ENCODE measurements at places on chromosomes 1 and 21.
A peak's percentile ranks its signal among the peaks of the same experiment; 100 is the strongest.

GRCh38 chr1:178632653-178633052 lies 92.4 kb upstream of the RALGPS2 start:
- DNase-seq: no peak

- peak; percentile 64 for DNase-seq
Observed at GRCh38 chr1:44707959-44708831, 22.8 kb downstream of the RNU5D-1 start.

DNA sequence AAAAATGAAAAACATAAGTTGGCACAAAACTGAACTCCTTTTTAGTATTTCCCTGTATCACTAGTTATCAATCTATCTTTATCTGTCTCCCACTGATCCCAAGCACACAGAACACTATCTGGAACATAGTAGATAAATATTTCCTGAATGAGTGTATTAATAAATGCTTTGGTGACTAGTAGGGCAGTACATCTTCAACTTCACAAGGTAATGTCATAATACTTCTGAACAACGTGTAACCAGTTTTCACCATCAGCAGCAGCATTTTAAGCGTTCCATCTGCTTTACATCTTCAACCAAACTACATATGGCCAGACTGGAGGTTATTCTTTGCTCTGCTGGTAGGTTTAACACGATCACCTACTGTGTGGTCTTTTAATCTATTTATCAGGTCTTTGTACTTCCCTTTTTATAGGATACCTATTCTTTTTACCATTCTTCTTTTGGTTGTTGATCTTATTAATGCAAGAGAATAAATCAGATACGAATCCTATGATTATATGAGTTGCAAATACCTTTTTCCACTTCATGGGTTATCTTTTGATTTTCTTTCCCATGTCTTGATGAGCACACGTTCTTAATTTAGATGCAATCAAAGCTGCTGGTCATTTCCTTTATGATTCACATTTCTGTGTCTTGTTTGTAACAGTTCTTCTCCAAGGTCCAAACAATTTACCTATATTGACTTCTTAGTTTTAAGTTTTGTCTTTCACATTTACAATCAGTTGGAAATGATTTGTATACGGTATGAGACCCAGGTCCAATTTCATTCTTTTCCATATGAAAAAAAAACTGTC lies 16.3 kb downstream of the GPBP1L1 start:
- no peak for DNase-seq

DNA sequence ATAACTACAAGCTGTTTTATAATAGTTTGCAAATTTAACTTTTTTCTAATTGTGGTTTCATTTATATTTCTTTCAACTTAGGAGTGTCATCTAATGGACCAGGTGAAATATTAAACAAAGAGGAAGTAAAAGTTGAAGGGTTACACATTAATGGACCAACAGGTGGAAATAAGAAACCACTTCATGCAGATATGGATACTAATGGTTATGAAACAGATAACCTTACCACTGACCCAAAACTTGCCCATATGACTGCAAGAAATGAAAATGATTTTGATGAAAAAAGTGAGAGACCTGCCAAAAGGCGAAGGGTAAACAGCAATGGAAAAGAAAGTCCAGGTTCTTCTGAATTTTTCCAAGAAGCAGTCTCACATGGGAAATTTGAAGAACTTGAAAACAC lies 59.7 kb downstream of the MIER1 start:
- DNase-seq: no peak

DNA sequence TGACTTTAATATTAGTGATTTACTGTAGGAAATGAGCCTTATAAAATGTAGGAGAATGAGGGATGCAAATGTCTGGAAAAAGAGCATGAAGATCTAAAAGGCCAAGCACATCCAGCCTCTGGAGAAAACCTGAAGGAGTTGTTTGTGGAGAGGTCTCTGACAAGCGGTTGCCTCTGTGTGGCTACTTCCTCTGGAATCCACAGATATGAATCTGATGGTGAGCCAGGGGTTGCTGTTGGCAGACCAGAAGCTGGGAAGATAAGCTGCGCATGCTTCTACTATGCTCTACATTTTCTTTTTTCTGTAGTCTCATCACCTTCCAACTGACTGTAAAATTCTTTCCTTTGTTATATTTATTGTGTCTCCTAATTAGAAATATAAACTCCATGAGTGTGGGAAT lies 248.6 kb downstream of the OLFM3 start:
- no peak for DNase-seq

GRCh38 chr1:228315945-228316588 lies 90.6 kb downstream of the TRIM11 start:
- no peak for DNase-seq

DNA sequence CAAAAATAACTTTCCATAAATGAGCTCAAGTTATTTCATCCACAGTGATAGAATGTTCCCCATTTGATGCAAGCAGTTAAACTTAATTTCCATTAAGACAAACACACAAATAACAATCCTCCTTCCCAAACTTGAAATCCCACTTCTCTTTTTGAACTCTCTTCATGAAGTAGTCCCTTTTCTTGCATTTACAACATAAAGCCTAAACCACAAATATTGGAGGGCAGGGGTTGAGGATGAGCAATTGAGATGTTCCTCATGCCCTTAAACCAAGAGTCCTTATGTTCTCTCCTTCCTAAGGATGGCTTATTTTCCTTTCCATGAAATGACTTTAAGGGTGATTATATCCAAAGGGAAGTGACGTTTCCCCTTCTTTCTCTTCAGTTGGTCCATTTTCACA lies 228.8 kb downstream of the DISC1 start:
- DNase-seq: no peak

DNA sequence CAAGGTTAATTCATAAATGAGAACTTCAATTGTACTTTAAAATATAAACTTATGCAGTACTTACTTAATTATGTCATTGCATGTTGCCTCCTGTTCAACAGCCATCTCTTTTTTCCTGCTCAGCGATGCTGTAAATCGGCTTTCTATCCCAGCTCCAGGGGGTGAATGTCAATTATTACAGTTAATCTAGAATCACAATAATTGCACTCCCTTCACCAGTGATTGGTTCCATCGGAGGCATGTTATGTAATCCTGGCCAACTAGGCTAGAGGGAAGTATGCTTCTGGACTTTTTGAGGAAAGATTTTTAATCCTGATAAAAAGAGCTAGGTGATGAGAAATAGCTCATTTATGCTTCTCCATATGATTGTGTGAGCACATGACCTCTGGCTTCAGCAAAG lies 53.8 kb upstream of the SGIP1 start:
- no peak for DNase-seq

DNA sequence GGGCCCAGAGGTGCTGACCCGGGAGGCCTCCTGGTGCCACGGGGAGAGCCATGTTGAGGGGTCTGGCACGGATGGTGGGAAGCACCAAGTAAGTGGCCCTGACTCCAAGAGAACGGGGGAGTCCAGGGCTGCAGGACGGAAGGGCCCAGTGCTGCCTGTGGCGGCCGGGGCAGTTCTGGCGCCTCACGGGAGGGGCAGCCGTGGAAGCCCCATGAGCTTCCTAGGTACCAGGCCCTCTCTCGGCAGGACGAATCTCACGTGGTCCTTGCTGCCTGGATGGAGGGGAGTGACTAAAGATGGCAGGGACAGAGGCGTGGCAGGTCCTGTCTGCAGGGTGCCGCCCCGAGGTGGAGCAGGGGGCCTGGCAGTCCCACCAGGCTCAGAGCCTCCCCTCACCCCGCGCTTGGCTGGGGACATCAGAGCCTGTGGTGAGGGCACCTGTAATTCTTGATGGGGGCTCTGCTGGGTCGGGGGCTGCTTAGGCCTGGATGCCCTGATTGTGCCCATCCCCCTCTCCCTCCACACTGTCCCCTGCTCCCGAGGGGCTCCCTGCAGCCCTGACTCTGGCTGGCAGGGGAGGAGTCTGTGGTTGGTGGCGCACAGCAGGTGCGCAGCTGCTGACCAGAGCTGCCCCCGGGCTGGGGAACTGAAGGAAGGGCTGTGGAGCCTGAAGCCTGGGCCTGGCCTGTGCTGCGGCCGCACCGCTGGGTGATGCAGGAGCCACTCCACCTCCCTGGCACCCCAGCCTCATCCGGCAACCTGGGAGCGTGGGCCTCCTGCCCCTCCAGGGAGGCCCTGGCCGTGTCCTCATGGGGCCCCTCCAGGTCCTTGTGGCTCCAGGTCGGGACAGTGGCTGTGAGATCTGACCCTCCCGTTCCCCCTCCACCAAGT lies 31.4 kb downstream of the POFUT2 start:
- DNase-seq: no peak

GRCh38 chr1:182304218-182304617 lies 87.4 kb downstream of the GLUL start:
- DNase-seq: no peak

DNA sequence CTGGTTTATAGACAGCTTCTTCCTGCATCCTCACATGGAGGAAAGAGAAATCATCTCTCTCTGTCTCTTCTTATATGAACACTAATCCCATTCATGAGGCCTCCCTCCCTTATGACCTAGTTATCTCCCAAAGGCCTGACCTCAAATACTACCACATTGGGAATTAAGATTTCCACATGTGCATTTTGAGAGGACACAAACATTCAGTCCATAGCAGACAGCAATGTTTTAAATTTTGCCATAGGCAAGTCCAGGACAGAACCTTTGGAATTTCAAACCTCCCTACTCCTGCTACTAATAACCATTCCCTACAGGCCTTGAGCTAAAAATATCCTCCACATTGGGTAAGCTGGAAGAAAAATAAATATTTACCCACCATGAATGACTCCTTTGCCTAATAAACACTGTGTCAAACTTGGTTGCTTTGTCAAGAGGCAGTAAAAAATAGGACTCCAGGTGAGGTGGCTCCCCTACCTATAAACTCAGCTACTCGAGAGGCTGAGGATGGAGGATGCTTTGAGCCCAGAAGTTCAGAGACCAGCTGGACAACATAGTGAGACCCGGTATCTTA lies 113.7 kb downstream of the ZNF281 start:
- no peak for DNase-seq

GRCh38 chr1:173417563-173417962 lies 59.6 kb upstream of the PRDX6 start:
- no peak for DNase-seq

DNA sequence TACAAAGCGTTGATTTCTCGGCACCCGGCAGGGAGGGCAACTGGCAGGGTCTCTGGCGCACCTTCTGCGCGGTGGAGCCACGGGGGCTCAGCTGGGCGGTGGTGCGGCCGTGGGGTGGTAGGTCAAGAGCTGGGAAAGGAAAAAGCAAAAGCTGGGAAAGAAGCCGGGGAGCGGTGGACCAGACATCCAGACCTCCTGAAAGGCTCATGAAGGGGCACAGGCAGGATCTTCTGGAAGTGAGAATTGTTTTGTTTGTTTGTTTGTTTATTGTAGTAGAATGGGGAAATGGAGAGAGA lies 7.2 kb upstream of the RNU1-1 start:
- DNase-seq: no peak

DNA sequence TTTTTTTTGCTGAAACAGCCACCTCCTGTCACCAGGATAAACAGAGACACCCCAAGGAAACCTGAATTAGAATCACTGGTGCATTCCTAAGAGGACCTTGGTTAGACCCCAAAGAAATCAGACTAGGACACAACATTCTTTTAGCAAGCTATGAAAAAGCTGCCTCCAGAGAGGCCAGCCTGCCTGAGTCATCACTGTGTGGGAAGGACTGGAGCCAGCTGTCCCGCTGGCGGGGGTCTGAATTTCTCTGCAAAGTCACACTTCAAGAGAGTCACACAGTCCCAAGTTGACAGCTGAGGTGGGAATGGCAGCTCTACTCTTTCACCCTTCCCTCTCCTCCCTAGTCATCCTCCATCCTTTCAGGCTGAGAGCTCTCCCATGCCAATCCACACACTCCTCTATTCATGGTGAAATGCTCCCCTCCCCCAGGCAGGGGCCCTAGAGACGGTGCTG lies 405.0 kb upstream of the POU3F1 start:
- DNase-seq: no peak

DNA sequence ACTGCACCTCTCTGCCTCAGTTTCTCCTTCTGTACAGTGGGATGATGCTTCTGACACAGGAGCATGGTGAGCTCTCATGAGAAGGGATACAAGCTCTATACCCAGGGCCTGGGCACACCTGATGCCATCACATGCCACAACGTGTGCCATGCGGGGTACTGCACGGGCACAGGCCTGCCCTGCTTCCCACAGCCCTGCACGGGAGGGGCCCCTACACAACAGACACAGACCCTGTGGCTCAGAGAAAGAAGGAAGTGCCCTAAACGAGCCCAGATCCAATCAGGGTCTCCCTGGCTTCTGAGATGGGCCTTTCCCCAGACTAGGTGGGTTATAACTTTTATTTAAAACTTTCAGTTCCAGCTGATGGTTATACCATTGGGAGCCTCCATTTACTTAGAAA lies 24.6 kb downstream of the C2CD2 start:
- no peak for DNase-seq

GRCh38 chr1:203116091-203116820 lies 11.3 kb upstream of the ADORA1 start:
- no peak for DNase-seq

GRCh38 chr1:182301467-182302198 lies 90.0 kb downstream of the GLUL start:
- DNase-seq: no peak

GRCh38 chr21:23664193-23664694 lies 1943.0 kb downstream of the MRPL39 start:
- no peak for DNase-seq

DNA sequence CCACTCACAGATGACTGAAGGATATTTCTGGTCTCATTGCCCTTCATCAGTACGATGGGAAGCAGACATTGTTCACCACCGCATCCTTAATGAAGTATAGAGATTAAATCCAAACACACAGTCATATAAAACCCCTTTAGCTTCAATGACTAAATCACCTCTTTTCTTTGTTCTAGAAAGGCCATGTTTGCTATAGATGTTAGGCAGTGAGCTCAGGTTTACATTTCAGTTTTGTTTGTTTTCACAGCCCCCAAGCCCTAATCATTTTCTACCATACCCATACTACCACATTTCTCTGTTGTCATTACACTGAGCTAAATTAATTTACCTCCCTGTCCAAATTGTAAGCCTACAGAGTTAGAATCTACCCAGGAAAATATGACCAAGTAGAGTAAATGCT lies 385.1 kb downstream of the NTNG1 start:
- no peak for DNase-seq

DNA sequence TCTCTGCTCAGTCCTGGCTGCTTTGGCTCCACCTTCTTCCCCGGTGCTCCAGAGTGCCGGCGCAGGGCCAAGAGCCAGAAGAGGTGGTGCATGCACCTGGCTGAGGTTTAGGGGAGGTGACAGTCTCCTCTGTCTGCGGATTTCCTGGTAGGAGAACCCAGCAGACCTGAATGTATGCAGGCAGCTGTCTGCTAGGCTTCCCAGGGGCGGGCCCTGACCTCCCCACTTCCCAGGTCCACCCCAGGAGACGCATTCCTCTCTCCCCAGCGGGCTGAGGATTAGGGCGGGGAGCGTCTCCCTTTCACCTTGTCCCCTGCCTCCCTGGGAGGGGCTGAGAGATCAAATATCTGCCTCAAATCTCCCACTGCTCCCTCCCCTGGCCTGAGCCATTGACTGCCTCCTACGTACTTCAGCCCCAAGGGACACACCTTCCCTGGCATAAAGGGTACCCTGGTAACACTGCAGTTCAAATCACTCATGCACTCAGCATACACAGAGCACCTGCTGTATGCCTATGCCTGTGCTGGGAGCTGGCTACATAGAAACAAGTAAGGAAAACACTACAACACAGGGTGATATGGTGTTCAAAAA lies 27.5 kb downstream of the DMBX1 start:
- no peak for DNase-seq

- DNase-seq: peak; percentile 36
Observed at GRCh38 chr1:98468111-98468717, 193.3 kb upstream of the SNX7 start.

GRCh38 chr1:30411206-30411605 lies 312.2 kb downstream of the MATN1 start:
- DNase-seq: no peak

GRCh38 chr1:60809204-60809980 lies 273.0 kb upstream of the NFIA start:
- no peak for DNase-seq

Measured in CD4-positive, alpha-beta T cell treated with Interleukin-12 subunit alpha and Interleukin-12 subunit beta, for 1 hour (primary cell).